Activated CD4-positive, alpha-beta T cell treated with anti-CD3 and anti-CD28 coated beads for 36 hours (primary cell): ENCODE measurements at places on chromosomes 3 and 15. TPM values are rescaled to one million over a fixed set of nuclear protein-coding genes. Genes with fewer than 3 reads are reported as not detected.

SKIC8 gene
- 39.2 TPM for total RNA-seq

ACTRT3 gene
- total RNA-seq, result 0.62 TPM

GALNT15 gene
- not detected for total RNA-seq

TNK2 gene
- total RNA-seq, result 49.9 TPM

SV2B gene
- total RNA-seq, result 0.05 TPM

CHRD gene
- total RNA-seq, result 0.23 TPM

BCHE gene
- total RNA-seq, result not detected

DPPA2 gene
- not detected for total RNA-seq

KNG1 gene
- total RNA-seq, result not detected

DLL4 gene
- total RNA-seq, result 0.18 TPM

ABHD2 gene
- total RNA-seq, result 52.1 TPM

TF gene
- 0.11 TPM for total RNA-seq

CADPS gene
- total RNA-seq, result not detected

LMAN1L gene
- total RNA-seq, result not detected

MINAR1 gene
- total RNA-seq, result 0.51 TPM

GOLGA8J gene
- not detected for total RNA-seq

RTP1 gene
- total RNA-seq, result not detected

UCN2 gene
- not detected for total RNA-seq

SLC24A5 gene
- total RNA-seq, result not detected

CPEB1 gene
- total RNA-seq, result 0.18 TPM

CMTM7 gene
- total RNA-seq, result 67.0 TPM

STARD9 gene
- total RNA-seq, result 4.0 TPM

GPR62 gene
- total RNA-seq, result not detected

ZNF710 gene
- 22.8 TPM for total RNA-seq

HRG gene
- total RNA-seq, result not detected

ATP13A5 gene
- not detected for total RNA-seq

FAM3D gene
- not detected for total RNA-seq

SCN11A gene
- total RNA-seq, result 0.09 TPM

PLSCR5 gene
- not detected for total RNA-seq

CACNA2D2 gene
- 1.5 TPM for total RNA-seq

TM4SF1 gene
- not detected for total RNA-seq

MESP2 gene
- total RNA-seq, result 0.14 TPM

IGF2BP2 gene
- 0.54 TPM for total RNA-seq

LTF gene
- total RNA-seq, result not detected

RTP4 gene
- total RNA-seq, result 2.0 TPM

POPDC2 gene
- total RNA-seq, result 1.4 TPM

ZNF620 gene
- total RNA-seq, result 3.9 TPM

KIF7 gene
- 2.1 TPM for total RNA-seq

SLC2A2 gene
- not detected for total RNA-seq

SCG5 gene
- total RNA-seq, result 1.2 TPM

LDHAL6B gene
- not detected for total RNA-seq

WDR49 gene
- not detected for total RNA-seq

WNT5A gene
- not detected for total RNA-seq

TTC21A gene
- total RNA-seq, result 1.8 TPM

OR5K4 gene
- not detected for total RNA-seq

POC1A gene
- total RNA-seq, result 23.4 TPM

ANKUB1 gene
- not detected for total RNA-seq

FANCD2 gene
- total RNA-seq, result 87.7 TPM

ZNF619 gene
- total RNA-seq, result 7.0 TPM

MPI gene
- 93.3 TPM for total RNA-seq

SMAD6 gene
- 0.19 TPM for total RNA-seq

CIDEC gene
- total RNA-seq, result not detected
